Fibroblast of lung (primary cell): ENCODE measurements at places on chromosomes 2 and 18.

DNA sequence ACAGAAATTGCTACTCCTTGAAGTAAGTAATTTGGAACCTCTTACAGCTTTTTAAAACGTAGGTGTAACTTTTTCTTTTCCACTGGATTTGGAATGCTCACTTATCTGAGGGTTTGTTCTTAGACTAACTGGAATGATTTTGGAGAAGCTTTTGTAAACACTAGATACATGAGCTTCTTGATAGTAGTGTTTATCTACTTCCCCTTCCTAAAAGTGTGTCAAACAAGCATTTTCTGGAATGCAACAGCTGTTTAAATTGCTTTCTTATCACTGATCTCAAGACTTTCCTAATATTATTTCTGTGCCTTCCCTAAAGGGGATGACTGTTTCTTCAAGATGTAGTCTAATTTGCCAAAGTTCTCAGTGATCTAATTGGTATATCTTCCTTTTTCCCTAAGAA lies 282.6 kb downstream of the CCDC178 start:
- no peak for DNase-seq

DNA sequence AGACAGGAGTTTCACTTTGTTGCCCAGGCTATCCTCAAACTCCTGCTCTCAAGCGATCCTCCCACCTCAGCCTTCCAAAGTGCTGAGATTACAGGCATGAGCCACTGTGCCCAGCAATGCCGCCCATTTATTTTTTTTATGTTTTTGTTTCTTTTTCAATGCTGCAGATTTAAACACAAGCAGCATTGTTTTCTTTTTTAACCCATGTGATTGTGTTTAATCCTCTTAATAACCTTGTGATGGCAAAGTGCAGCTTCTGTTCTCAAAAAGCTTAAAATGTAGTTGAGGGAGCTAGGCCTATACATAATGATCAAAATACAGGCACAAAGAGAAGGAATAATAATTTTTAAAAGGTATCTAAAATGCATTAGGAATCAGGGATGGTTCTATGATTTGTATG lies 11.5 kb downstream of the MSGN1 start:
- DNase-seq: no peak

DNA sequence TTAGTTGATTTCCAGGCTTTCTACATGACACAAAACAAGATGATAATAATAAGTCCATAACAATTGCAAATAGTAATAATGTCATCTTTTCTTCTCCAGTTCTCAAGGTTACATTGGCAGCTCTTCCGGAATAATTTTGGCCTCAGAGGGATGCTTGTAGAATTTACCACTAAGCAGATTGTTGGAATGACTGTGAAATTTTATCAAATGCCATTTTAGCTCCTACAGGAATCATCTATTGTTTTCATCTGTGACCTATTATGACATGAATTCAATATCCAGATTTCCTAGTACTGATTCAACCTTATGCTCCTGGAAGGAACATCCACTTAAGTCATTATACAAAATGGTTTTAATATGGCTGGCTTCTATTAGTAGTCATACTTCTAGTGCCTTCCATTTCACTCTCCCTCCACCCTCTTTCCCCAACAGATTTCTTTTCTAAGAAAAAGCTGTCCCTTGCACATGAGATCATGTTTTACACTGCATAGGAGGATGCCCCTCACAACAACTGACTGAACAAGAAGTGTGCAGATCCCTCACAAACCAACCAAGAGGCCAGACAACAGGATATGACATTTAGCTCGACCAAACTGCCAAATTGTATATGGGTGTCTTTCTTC lies 200.0 kb downstream of the DNER start:
- DNase-seq: no peak

GRCh38 chr18:63439334-63439733 lies 17.1 kb upstream of the VPS4B start:
- peak; percentile 54 for DNase-seq

GRCh38 chr18:36265015-36265414 lies 32.5 kb upstream of the FHOD3 start:
- peak; percentile 56 for DNase-seq
